LHCN-M2 (cell line): ENCODE measurements at places on chromosomes 2 and 18. TPM values are rescaled to one million over a fixed set of nuclear protein-coding genes. Genes with fewer than 3 reads are reported as not detected.
A peak's percentile ranks its signal among the peaks of the same experiment; 100 is the strongest.

Gene POTEI
- not detected in 2 replicates for total RNA-seq

Gene NEU4
- not detected in 2 replicates for total RNA-seq

Gene TGFA
- total RNA-seq: not detected in 2 replicates

Gene DNAJC5G
- total RNA-seq: not detected in 2 replicates

Gene CNDP1
- not detected in 2 replicates for total RNA-seq

Gene HRH4
- 0.13 TPM in 1 of 2 replicates, not detected in the other for total RNA-seq

Gene TCF23
- total RNA-seq: not detected in 2 replicates

Gene THOC1
- total RNA-seq: 35.8 and 38.1 TPM in 2 replicates

DNA sequence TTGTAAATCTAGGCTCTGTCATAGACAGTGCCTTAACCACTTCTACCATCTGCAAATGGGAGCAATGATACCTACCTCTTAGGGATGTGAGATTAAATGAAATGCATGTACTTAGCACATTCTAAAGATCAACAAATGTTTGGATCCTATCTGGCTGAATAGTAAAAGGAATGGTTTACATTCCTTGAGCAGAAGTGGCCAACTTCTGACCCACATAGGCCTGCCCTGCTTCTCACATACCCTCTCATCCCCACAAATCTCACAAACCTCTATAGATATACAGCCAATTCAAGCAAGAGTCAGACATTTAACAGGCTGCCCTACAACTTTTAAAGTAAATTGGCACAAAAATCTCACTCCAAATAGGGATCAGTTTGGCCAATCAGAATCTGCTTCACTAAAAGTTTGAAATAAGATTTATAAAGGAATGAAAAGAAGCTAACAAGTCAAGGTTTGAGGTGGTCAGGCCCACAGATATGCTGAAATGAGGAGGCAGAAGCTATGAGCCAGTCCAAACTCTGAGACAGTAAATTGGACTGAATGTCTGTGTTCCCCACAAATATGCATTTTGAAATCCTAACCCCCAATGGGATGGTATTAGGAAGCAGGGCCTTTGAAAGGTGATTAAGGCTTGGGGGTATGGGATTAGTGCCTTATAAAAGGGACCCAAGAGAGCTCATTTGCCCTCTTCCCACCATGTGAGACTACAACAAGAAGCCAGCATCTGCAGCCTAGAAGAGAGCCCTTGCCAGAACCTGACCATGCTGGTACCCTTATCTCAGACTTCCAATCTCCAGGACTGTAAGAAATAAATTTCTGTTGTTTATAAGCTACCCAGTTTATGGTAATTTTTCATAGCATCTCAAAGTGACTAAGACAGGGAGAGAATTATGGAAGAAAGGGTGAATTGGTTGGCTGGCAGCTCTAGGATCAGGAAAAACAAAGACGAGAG is 227.8 kb upstream of the RBMS1 start:
- peak; percentile 44 for DNase-seq

DNA sequence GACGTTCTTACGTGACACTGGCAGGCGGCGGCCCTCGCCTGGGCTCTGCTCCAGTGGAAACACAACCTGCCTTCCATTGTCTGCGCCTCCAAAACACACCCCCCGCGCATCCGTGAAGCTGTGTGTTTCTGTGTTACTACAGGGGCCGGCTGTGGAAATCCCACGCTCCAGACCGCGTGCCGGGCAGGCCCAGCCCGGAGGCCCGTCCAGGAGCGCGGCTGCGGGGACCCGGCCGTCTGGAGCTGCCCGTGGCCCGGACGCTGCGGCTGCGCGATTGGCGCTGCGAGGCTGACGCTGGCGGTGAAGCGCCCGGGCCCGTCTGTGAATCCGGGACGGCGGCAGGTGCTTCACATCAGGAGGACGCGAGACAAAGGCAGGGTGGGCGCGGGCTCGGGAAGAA is 670.3 kb upstream of the SALL3 start:
- no peak for DNase-seq

GRCh38 chr2:63692002-63692606 is 103.3 kb downstream of the MDH1 start:
- peak; percentile 45 for DNase-seq

GRCh38 chr18:64650068-64650467 is 501.2 kb upstream of the LINC00305 start:
- DNase-seq: no peak

GRCh38 chr2:26801328-26801727 is 15.5 kb downstream of the CENPA start:
- no peak for DNase-seq

DNA sequence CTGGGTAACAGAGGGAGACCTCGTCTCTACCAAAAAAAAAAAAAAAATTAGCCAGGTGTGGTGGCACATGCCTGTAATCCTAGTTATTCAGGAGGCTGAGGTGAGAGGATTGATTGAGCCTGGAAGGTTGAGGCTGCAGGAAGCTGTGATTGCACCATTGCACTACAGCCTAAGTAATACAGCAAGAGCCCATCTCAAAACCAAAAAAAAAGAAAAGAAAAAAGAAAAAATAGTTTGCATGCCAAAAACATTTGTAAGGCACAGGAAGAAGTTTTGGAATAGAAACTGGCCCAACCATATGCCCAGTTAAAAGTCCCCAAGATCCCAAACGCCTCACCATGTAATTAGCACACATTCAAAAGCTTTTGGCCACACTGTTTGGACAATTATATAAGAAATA is 13.4 kb upstream of the ACOXL start:
- DNase-seq: no peak

GRCh38 chr2:10530607-10531239 is 82.6 kb upstream of the ODC1 start:
- no peak for DNase-seq

DNA sequence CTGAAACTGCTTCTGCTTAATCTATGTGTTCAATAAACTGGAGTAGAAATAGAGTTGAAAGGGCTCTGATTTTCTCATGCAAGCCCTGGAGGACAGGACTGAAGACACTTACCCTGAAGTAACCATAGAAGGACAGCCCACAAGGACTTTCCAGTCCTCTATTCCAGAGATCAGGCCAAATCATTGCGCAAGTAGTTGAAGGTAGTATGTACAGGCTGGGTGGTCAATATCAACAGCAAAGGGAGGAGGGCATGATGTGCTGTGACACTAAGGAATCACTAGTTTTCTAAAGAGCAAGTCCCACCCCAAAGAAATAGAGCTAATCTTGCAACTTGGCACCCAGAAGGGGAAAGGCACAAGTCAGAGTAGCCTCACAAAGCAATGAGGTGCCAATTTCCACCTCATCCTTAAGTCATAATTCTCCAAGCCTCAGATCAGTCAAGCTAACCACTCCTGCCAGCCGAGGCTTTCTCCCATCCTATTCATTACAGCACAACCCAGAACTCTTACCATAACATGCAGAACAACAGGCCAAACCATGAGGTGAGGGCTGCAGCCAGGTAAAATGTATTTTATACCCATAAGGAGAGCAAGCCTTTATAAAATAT is 533.5 kb downstream of the TNS1 start:
- DNase-seq: no peak

DNA sequence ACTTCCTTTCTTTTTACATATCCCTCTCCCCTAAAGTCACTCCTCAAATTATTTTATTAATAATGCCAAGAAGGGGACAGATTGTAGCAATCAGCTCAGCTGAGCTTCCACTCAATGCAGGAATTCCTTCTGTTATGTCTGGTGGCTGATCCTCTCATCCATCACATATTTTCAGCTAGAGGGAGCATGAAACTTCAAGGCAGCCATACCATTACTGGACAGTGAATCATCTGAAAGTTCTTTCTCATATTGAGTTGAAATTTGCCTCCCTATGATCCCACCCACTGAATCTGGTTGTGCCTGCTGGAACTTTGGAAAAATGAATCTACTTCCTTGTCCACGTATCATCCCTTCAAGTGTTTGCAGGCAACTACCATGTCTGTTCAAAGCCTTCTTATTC is 11.2 kb downstream of the ZNF385B start:
- DNase-seq: peak; percentile 53

DNA sequence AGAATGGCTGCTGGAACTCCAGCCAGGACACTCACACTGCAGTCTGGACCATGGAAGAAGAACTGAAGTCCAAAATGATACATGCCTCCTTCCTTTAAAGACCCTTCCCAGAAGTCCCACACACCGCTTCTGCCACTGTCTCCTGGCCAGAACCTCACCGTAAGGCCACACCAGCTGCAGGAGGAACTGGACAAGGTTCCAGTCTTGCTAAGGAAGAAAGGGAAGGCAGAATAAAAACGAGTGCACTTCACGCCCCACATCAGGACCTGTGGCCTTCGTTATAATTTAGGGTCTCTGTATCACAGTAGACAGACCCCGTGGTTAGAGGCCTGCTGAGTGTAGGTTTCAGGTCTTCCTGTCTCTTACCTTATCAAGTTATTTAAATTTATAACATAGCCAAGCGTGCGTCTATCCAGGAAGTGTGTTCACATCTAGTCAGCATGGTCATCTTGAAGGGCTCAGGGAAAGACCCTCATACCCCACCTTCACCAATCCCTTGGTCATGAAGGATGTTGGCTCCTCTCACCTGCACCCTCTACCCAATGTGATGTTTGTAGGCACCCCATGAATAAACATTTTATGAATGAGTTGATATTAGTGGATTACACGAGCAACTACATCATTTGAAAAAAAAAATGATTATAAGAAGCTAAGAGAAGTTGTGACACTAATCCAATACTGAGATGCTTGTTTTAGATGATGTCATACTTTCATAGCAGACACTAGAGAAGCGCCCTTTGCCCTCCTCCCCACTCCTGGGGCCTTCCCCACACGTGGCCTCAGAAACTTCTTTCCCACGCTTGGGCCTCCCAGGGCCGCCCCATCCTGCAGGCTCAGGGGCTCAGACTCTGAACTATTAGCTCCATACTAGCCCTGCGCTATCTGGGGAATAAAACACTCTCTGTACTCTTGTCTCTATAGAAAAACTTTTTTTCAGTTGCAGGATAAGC is 157.6 kb downstream of the FAM210A start:
- DNase-seq: no peak

DNA sequence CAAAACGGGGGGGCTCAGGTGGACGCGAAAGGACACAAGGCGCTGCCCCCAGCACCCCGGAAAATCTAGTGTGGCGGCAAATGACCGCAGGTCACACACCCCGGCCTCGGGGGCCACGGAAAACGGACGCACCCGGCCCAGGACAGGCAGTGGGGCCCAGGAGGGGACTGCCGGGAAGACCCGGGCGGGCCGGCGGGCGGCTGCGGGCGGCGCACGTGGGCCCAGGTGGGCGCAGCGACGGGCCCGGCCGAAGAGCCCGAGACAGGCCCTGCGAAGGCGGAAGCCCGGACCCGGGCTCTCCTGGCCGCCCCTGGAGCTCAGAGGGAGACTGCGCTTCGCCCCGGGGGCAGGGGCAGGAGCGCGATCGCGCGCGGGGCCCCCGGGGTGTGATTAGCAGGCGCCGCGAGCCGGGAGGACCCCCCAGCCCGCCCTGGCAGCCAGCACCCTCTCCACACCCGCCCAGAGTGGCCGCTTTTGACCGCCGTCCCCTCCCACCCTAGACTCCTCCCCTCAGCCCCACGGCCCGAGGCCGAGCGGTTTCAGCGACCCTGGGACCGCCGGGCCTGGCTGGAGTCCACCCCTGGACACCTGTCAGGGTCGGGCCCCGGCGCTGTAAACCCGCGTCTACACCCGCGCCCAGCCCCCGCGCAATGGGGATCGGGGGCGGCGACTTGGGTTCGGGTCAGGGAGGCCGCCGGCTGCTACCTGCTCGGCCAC is 773 bp downstream of the MBP start:
- no peak for DNase-seq

- DNase-seq: no peak
Measured at GRCh38 chr18:62512996-62513395, 9.8 kb upstream of the ZCCHC2 start.

- no peak for DNase-seq
Measured at GRCh38 chr18:58146099-58146498, 102.1 kb downstream of the NEDD4L start.

- DNase-seq: no peak
Measured at GRCh38 chr2:18282026-18282425, 278.4 kb downstream of the RDH14 start.

GRCh38 chr2:238352361-238352760 is 32.0 kb downstream of the TRAF3IP1 start:
- no peak for DNase-seq

- no peak for DNase-seq
Measured at GRCh38 chr2:47401789-47402554, 984 bp upstream of the MSH2 start.
